ENCODE measurements at places on chromosomes 11 and 22.

GRCh38 chr11:2995893-2996554, 3.9 kb upstream of the NAP1L4 start:
- DNase-seq: no peak

GRCh38 chr11:86704710-86705109, 32.3 kb upstream of the ME3 start:
- no peak for DNase-seq

DNA sequence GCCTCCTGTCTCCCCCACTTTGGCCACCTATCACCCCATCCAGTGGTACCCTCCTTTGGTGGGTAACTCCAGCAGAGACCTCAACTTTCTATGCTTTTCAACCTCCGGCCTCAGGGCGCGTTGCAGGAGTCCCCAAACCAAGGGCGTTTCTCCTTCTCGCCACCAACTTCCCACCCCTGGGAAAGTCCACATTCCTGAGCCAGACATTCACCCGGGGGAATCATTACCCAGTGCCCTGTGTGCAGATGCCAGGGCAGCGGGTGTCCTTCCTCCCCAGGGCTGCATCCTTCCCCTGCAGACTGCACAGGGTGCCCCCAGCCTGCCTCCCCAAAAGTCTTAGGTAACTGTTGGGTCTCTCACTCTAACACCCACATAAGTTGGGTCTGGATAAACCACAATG, 26.4 kb downstream of the MYEOV start:
- no peak for DNase-seq

DNA sequence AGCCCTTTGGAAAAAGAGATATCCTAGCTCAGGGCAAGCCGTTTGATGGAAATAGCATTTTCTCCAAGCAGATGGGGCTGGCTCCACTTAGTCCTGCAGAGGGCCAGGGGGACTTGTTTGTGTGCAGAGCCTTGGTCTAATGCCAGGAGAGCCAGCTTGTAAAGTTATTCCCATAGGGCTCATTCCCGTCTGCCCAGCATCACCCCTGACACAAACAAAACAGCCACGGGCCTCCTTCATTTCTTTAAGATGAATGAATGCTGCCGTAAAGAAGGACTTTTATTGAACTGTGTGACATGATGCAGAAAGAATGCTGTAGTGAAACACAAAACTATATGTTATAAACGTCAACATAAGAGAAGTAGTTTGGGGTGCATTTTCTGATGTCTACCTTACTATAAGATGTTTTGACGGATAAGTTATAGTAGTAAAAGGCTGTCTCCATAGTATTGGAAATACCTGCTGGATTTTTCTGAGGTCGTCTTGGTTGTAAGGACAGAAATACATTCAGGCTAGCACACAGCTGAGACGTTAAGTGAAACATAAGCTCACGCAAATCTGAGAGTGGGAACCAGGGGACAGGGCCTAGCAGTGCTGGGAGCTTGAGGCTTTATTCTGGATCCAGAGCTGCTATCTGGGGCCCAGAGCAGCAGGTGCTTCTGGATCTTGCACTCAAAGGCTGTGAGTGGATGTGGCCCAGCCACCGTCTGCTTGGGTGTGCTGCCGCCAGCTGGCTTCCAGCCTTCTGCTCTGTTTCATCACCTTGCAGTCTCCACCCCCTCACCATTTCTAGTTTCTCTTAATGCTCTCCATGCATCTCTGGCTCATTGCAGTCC, 53.3 kb downstream of the NCAM1 start:
- no peak for DNase-seq

DNA sequence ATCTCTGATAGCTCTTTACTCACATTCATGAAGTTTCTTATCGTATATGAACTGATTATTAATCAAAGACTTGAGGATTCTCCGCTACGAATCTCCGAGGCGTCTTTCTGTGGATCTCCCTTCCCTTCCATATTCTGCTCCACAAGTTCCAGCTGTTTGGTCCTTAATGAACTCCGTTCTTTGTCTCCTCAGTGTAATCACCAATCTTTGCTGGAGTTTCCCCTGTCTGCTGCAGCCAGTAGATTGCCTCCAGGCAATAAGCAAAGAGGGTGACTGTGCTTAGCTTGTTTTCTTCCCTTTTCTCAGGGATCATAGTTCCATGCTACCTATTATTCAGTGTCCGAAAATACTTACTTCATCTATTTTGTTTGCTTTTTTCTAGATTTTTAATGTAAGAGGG, 169.6 kb upstream of the FOLH1 start:
- DNase-seq: no peak

- no peak for DNase-seq
Measured at GRCh38 chr11:26271666-26272065, 60.3 kb upstream of the ANO3 start.
